ENCODE measurements at places on chromosomes 12 and 14. TPM values are rescaled to one million over a fixed set of nuclear protein-coding genes. Genes with fewer than 3 reads are reported as not detected.

Gene MAP3K9
- 5.2 TPM for polyA plus RNA-seq

Gene ASIC1
- 7.2 TPM for polyA plus RNA-seq

Gene FOXG1
- polyA plus RNA-seq = not detected

Gene TDRD9
- polyA plus RNA-seq = 1.0 TPM

Gene MVK
- 22.3 TPM for polyA plus RNA-seq

DNA sequence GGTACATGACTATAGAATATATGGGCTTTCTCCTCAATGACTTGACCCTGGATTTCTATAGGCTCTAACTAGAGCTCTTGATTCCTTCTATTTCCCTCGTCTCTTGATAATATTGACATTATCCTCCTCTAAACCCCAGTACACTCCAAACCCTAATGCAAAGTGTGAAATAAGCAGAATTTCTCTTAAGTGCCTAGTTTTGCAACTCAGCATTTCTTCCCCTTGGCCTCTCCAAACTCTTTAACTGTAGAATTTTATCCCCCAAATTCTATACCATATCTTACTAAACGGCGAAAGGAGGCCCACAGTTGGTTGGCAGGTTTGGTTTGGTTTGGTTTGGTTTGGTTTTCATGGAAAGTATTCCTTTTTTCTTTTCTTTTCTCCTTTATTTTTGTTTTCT lies 498.7 kb downstream of the CCER1 start:
- no peak for DNase-seq

- DNase-seq = no peak
Observed at GRCh38 chr14:101197595-101198397, 294.3 kb upstream of the RTL1 start.

GRCh38 chr14:23588884-23589598 lies 10.5 kb upstream of the JPH4 start:
- peak; percentile 87 for DNase-seq

GRCh38 chr12:17371491-17372215 lies 718.3 kb downstream of the RERGL start:
- no peak for DNase-seq

DNA sequence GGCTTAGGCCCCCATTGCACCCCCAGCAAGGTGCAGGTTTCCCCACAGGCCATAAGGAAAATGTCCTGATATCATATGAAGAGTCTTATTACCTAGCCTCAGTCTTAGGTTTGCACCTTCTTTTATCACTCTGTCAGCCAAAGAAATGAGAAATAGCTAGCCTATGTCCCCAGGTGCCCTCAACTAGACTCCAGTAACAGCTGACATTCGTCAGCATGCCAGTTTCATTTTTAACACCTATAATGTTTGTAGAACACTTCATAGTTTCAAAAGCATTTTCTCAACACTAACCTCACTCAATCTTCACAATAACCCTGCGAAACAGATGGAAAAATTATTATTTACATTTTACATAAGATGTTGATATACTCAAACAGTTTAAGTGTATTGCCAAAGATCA lies 24.0 kb upstream of the OR10P1 start:
- no peak for DNase-seq

DNA sequence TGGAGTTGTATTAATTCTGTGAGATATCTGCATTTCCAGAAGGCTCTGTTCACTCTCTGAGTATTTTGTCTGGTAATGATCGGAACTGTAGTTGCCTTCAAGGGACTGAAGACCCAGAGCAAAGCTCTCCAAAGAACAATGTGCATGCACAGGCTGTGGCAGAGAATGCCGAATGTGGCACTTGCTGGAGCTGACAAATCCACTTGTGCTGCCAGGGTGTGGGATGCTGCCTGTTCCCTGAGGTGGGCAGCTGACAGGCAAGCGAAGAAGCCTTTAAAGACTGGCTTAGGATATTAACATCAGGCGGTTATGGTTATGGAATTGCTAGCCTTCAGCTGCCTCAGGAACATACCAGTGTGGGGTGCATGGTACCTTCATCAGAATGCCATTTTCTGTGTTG lies 419.9 kb upstream of the ATP2B1 start:
- no peak for DNase-seq

GRCh38 chr12:109450980-109451379 lies 26.1 kb downstream of the KCTD10 start:
- no peak for DNase-seq

DNA sequence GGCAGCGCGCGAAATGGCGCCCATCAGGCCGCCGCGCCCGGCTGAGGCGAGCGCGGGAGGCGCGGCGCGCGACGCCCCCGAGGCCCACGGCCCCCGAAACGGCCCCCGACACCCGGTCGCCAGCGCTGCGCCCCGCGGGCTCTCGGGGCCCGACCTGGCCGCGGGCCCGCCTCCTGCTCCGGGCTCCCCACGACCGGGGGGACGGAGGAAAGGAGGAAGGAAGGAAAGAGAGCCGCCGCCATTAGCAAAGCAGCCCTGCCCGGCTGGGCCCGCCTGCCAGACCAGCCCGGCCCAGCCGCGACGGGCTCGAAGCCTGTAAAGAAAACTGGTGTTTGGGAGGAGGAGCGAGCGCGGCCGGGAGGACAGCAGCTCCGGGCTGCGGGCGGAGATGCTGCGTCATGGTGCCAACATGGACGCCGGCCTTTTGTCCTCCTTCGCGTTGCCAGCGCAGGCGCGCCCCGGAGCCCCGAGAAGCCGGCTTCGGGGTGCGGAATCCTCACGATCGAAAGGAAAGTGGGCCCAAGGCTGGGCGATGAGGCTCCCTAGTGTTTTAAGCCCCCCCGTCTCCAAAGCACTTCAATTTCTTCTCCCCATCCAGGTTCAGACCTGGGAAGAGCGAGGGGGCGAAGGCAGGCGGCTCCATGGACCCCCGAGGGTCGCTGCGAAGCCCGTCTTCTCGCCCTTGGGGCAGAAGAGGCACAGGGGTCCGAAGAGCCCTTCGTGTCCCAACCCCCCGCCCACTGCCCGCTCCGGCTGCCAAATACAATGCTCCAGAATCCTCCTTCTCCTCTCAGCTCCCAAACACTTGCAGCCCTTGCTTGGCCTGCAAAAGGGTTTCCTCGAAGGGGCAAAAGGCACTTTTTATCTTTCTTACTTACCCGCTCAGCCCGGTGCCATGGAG lies 2.9 kb upstream of the SETD1B start:
- no peak for DNase-seq
